ENCODE measurements at places on chromosomes 2 and 18.

GRCh38 chr18:12895626-12896025 is 11.6 kb upstream of the PTPN2 start:
- no peak for DNase-seq

DNA sequence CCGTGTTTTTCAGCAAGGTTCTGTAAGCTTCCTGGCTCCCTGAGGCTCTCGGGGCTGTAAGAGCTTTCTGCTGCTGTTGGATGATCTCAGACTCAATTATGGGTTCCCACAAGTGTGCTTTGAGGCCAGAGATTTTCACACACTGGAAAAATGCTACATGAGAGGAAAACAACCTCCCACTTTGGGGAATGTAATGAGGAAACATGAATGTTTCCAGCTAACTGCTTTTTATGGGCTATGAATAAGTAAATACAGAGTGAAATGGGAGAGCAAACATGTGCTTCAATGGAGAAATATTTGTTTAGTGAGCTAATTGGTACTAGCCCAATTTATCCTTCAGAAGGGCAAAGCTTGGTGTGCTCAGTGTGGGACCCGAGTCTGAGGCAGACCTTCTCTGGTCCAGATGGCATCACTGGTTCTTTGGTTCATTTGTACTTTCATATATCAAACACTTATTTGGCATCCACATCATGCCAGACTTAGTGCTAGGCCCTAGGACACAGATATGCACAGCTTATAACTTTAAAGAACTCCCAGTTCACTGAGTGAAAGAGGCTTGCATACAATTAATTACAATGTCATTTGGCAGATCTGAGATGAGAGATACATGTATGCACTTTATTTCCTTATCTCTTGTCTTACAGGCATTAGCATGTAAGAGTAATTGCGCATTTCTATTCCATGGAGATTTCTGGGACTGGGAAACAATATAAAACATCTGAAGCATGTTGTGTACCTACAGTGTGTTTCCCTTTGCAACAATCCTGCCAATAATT is 248.8 kb downstream of the RDH14 start:
- DNase-seq, result no peak

DNA sequence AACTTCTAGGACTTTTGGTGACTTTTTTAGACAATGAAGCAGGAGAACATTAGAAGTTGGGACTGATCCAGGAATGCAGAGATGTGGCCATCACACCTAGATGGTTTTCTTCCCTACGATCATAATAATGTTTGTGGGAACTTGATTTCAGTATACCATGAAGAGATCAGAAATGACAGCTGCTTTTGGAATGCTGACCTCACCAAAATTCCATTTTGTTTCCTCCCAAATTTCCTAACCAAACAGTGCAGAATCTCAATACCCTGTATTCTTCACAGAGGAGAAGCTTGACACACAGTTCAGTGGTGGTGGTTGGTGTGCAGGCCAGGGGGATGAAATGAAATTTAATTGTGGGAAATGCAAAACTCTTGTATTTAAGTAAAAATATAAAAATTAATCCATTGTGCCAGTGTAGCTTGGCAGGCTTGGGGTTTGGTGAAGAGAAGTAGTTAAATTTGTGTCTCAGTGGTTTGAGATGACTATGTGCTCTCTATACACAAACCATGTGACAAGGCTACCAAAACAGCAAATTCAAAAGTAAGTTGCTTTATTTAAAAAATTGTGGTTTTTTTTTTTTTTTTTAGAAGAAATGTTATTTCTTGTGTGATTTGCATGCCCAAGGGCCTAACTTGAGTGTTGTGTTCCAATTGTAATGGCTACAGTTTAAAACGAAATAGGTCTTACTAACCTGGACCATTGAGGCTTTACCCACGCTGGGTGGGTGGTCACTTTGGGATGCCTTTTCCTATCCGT is 252.4 kb downstream of the LPIN1 start:
- no peak for DNase-seq

GRCh38 chr2:70111752-70112591 is 24.7 kb downstream of the PCBP1 start:
- DNase-seq, result no peak

DNA sequence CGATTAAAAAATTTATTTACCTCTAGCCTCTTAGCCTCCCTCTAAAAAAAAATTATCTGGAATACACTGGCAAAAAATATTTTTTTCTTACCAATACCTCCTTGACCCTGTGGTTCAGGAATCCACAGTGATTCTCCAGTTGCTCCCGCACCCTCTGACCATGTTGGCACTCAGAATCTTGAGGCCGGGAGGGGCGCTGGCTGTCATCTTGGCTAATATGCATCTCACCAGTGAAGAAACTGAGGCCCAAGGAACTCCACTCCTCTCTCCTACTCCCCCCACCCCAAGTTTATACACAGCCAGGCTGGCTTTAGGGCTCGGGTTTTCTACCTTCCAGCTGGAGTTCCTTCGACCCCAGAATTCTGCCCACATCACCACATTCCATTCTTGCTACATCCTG is 97.8 kb upstream of the THOC1 start:
- DNase-seq, result no peak

DNA sequence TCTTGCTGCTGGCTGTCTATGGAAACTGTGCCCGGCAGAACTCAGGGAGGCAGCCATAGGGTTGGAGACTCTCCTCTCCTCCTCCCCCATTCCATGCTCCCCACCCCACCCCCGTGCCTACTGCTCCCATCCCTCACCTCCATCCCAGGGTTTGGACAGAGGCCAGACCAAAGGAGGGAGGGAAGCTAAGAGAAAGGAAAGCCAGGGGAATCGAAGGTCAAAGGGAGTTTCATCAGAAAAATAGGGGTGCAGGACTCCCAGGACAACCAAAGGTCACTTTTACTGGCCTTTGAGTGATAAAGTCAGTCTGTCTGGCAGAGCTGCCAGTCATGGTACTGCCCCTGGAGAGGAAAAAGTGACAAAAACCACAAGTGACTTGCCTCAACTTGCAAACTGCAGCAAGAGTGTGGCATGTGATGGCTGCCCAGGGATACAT is 187.3 kb upstream of the CTAGE1 start:
- no peak for DNase-seq

DNA sequence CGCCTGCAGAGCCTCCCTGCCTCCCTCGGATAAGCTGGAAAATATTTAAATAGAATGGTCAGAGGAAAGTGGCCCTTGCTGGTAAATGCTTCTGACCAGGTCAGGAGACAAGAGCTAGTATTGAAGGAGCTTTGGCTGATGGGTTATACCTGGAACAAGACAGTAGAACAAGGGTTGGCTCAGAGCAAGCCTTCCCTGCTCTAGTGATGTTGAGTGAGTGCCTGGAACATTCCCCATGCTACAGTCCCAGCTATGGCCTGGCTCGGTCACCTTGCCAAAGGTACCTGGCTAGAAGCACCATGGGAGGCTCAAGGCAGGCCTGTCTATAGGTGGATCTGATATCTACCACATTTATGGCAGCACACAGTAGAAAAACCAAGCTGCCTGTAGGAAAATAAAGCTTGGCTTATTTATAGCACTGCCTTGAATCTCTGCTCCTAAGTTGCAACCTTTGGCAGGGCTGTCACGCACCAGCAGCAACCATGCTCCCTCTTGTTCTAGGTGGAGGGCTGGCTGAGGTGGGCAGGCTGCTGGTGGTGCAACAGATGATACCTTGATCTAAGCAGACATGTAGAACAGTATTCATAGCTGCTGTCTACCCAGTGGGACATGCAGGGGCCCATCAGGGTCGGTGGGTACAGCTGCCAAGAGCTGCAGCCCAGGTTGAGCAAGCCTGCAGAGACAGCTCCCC is 66.7 kb upstream of the BCL2L11 start:
- DNase-seq, result no peak

DNA sequence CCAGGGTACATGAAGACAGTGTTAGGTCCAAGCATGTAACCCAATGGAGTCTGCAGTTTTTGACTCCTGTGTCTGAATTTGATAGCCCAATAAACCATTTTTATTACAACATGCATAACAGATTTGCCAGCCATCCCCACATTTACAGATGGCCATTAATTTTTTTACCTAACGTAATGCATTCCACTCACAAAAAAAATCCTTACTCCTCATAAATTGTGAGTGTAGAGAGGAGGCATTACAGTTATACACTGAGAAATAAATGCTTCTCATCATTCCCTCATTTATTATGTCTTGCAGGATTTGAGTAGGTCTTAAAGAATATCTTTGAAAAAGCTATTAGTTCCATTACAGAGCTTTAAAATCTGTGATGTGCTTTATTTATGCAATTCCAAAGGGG is 193.8 kb downstream of the CMPK2 start:
- no peak for DNase-seq

DNA sequence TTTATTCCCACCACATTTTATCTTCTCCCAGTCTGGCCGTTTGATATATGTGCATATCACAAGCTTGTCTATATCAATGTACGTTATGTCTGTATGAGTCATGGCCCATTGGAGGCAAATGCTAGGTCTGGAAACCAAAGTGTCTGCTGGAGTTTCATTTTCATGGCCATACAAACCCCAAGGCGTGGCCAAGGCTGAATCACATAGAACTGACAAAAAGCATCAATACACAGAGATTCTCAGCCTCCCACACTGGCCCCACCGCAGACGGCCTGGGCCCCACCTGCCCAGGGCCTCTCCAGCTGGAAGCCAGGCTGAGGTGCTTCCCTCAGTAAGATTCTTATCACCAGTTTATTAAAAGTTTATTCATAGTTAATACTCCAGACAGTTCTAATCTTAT is 40.5 kb upstream of the SALL3 start:
- no peak for DNase-seq

DNA sequence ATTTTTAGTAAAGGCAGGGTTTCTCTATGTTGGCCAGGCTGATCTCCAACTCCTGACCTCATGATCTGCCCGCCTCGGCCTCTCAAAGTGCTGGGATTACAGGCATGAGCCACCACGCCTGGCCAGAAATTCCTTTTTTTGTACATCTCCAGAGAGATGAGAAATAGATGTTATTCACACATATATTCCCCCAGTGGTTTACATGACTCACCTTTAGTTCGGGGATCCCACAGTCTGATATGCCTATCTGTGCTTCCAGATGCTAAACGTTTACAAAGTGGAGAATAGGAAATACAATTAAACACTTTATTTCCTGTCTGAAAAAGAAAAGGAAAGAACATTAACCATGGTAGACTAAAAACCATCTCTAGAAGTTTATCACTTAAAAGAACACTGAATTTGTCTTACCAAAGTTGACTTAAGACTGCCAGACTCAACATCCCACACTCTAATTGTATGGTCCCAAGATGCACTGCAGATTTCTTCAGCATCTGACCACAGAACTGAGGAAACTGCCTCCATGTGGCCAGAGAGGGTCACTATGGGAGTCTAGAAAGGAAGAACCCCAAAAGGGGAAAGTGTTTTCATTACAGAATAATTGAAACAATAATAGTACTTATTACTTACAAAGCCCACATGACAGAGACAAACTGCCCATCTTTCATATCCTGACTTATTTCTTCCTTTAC is 12.6 kb upstream of the ICA1L start:
- DNase-seq, result no peak

DNA sequence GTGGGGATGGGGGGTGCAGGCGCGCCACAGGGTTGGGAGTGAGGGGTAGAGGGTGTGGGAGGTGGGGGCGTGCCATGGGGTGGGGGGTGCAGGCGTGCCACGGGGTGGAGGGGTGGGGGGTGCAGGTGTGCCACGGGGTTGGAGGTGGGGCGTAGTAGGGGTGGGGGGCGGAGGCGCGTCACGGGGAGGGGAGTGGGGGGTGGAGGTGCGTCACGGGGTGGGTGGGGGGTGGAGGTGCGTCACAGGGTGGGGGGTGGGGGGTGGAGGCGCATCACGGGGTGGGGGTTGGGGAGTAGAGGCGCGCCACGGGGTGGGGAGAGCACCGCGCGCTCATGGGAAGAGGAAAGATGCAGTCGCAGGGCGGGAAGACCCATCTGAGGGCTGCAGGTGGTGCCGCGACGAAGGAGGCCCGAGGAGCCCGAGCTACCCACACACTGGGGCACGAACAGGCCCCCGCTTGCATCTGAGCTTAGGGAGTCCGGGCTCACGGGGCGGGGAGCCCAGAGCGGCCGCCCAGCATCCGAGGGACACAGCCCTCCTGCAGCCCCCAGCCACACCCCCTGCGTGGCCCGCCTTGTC is 37.5 kb downstream of the SNED1 start:
- no peak for DNase-seq

GRCh38 chr2:53793261-53793660 is 6.4 kb downstream of the ERLEC1 start:
- DNase-seq, result no peak

DNA sequence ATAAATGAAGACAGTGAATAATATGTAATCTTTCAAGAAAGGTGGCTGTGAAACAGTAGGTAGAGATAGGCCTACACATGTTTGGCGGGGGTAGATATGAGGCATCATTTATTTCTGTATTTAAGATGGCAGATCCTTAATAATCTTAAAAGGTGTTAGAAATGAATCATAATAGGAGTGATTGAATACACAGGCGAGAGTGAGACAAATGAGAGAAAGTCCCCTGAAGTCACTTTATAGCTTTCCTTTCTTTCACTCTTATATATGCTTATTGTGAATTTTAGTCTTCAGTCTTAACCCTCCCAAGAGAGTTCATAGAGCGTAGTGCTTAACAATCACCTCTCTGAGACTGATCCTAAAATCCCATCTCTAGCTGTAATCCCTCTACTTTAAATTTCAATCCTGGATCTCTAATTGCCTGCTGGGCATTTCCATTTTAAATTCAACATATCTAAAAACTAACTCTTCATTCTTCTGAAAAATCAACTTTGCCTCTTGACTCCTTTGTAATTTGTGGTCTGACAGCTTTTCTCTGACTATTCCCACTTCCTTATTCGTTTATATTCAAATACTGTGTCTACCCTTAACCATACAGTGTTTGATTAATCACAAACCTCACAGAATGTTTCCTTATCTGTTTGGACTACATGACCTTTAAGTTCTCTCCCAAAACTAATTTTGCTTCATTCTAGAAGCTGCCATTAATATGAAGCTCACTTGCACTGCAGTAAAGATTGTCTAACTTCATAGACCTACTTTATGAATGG is 463.7 kb upstream of the FSIP2 start:
- DNase-seq, result no peak

DNA sequence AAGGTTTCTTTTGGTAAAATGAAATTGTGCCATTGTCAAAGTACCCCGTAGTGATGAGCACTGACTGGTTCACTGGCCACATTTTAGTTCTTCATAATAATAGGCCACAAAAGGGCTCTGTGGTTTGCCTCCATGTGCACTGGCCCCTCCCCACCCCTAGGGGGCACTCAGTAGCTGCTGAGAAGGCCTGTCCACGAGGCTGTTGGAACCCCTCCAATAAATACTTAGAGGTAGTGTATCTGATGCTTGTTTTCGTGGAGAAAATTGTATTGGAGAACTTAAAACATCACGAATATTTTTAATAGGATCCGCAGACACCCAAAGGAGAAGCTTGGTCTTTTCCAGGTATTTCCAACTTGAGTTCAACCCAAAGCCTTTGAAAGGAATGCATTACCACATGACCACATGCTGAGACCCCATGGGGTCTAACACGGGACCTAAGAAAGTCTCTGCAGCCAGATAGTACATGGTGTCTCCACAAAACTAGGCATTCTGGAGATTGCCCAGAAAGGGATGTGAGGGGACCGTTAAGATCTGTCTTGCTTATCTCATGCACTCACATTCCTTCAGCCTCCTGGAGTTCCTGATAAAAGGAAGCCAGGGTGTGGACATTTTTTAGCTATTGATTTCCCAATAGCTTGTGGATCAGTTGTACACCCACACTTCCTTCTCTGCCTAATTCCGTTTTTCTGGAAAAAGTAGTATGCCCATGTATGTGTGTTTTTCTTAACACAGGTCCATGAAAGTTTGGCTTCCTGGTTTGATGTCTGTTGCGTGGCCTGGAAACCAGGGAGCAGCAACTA is 28.5 kb upstream of the NOSTRIN start:
- DNase-seq, result no peak

GRCh38 chr18:2526329-2526728 is 45.0 kb downstream of the METTL4 start:
- DNase-seq, result no peak
